ENCODE measurements at places on chromosomes 4 and X.

- no peak for DNase-seq
Measured at GRCh38 chr4:21625447-21625846, 323.1 kb downstream of the KCNIP4 start.

DNA sequence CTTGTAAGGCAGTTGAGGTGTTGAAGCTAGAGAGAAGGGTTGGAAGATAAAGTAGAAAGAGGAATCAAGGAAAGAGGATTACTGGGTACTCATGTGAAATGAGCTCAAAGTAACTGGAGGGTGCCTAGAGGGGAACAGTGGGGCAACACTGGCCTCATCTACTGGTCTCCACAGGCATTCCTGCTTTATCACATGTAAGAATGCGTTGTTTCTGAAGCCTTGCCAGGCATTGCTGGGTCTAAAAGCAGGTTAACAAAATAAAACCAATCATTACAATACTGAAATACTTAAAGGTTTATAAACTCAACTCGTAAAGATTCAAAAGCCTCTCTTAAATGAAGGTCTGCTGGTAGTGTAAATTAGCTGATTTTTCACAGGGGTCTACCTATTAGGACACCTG, 96.0 kb downstream of the FANCB start:
- no peak for DNase-seq

DNA sequence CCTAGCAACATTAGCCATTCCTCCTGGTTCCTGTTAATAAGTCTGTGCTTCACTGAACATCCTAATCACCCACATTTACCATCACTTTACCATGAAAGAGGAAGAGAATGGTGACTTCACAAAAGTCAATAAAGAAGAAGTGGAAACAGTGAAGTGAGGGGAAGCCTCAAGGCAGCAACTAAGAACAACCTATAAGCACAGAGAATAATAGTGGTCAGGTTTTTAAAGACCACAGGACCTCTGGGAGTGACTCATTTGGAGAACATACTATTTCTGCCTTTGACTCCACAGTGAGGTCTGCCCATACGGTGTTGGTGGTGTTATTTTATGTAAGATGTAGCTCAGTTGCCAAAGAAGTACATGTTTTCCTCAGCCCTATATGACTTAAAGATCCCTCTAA, 86.0 kb upstream of the TET2 start:
- DNase-seq = no peak

DNA sequence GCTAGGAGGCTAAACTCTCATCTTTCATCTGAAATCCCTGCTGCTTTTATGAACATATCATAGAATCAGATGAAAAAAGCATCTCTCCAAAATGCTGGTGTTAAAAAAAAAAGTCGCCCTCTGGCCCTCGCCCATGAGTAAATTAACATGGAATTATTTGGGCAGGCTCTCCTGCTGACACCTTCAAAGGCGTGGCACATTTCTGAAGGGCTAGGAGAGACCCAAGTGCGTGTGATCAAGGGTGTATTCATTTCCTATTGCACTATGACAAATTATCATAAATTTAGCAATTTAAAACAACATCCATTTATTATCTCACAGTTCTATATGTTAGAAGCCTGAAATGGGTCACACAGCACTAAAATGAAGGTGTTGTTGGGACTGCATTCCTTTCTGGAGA, 5.1 kb downstream of the ANXA3 start:
- no peak for DNase-seq

- DNase-seq = no peak
Measured at GRCh38 chr4:172778583-172778982, 390.0 kb upstream of the GALNT7 start.

- no peak for DNase-seq
Measured at GRCh38 chr4:37896206-37896860, 5.4 kb downstream of the TBC1D1 start.

GRCh38 chr4:188452097-188452496, 312.9 kb downstream of the TRIML1 start:
- no peak for DNase-seq

GRCh38 chr4:54228961-54229501, at the start of gene PDGFRA:
TSS of gene PDGFRA (plus strand) at chr4:54229293. CDS start at chr4:54258769, 29,476 bp downstream.
- no peak for DNase-seq

- no peak for DNase-seq
Measured at GRCh38 chr4:121213940-121214339, 49.8 kb upstream of the TNIP3 start.

DNA sequence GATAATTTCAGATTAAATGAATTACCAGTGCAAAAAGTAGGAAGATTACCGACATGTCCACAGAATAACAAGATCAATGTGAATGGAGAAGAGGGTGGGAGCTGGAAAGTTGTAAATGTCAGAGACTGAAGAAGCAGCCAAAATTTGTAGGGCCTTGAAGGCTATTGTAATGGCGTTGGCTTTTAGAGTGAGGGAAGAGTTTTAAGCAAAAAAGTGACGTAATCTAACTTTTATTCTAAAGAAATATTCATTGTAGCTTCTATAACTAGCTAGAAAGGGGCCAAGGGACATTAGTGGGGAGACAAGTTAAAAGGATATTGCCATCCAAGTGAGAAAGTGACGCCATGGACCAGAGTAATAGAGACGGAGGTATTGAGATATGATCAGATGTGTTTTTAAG, 63.3 kb upstream of the PCDH7 start:
- DNase-seq = no peak

DNA sequence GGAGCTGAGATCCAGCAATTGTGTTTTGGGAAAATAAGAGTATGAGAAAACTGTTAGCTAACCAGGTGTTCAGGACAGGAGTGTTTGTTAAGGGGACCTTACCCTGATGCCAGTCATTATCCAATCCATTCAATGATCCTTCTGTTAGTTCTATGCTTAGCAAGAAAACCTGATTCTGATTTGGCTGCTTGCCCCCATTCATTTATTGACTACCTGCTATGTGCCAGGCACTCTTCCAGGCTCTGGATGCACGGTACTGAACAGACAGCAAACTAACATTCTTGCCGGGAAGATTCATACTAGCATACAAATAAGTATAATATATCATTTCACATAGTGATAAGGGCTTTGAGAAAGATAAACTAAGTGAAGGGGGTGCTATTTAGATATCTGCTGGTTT, 1.0 kb upstream of the MECP2 start:
- DNase-seq = no peak

DNA sequence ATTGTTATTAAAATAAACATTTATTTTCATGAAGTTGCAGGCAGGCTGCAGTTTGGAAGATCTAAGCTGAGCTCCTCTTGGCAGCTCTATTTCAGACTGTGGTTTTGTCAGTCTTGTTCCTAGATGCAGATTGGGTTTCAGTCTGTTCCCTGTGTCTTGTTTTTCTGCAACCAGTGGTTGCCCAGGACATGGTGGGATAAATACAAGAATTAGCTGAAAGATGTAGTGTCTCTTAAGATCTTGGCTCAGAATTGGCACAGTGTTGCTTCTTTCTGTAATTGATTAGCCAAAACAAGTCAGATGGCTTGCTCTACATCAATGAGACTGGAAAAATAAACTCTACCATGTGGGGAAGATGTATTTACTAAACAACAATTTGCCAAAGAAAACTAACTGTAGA, 283.0 kb upstream of the BOD1L1 start:
- no peak for DNase-seq

DNA sequence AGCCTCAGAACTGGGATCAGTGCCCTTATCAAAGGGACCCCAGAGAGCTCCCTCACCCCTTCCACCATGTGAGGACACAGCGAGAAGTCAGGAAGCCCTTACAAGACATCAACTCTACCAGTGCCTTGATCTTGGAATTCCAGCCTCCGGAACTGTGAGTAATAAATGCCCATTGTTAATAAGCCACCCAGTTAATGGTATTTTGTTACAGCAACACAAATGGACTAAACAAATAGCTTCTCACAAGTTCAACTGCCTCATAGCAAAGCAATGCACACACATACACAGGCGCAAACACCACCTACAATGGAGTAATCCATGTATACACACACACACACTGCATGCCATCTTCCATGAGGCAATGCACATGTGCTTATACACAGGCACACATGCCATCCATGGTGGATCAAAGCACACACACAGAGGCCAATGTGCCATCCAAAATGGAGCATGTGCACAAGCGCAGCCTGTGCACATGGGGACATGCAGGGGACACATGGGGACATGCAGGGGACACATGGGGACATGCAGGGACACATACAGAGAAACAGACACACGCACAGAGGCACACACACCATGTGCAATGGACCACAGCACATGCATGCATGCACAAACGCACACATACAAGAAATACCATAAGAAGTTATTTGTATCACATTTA, 137.6 kb upstream of the TBL1X start:
- DNase-seq = no peak

DNA sequence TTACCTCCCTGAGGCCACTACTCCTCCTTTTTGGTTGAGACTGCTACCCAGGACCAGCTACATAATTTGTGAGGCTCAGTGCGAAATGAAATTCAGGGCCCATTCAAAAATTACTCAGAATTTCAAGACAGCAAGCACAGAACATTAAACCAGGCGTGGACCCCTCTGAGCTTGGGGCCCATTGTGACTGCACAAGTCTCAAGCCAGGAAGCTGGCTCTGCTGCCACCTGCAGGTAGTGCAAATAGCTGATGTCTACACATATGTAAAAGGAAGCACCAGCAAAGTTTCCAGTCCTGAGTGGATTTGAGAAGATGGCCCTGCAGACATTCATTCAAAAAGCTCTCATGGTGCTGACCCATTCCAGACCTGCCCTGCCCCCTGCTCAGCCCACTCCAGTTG, 213.4 kb upstream of the LNX1 start:
- peak; percentile 20 for DNase-seq

- DNase-seq = no peak
Measured at GRCh38 chrX:42686706-42687105, 91.3 kb downstream of the PPP1R2C start.

GRCh38 chr4:87659247-87659931, 9.3 kb downstream of the DMP1 start:
- no peak for DNase-seq

GRCh38 chr4:3860913-3861636, 94.9 kb downstream of the ADRA2C start:
- no peak for DNase-seq

DNA sequence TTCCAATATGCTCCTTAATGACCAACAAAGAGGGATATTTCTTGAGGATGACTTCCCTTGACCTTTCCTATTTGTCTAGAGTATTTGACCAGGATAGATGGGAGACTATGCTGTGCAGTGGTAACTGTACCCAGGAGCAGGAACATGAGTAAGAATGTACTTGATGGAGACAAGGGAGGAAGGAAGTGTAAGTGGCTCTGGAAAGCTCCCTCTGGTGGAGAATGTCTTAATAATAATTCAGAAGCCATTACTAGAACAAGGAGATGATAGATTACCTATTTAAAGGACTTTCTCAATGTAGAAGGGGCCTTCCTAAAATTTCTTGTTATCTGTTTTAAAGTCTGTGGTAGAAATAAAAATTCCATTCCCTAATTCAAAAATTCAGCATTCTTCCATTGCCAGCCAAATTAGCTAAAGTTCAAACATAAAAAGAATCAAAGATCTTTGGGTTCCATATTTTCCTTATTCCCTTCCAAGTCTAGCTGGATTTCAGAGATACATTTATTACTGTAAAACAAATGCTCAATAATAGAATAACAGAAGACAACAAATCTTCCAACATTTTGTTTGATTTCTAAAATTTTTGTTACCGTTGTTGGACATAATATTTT, 83.8 kb downstream of the GRID2 start:
- DNase-seq = no peak
